ENCODE measurements at places on chromosomes 7 and 10. TPM values are rescaled to one million over a fixed set of nuclear protein-coding genes. Genes with fewer than 3 reads are reported as not detected.
A peak's percentile ranks its signal among the peaks of the same experiment; 100 is the strongest.

GRCh38 chr10:60394446-60394845 is 4.8 kb upstream of the ANK3 start:
- no peak for DNase-seq

- DNase-seq = peak; percentile 46
Observed at GRCh38 chr10:78337646-78338391, 304.2 kb downstream of the RPS24 start.

- DNase-seq = no peak
Observed at GRCh38 chr7:2175514-2175913, 57.2 kb downstream of the MAD1L1 start.

DNA sequence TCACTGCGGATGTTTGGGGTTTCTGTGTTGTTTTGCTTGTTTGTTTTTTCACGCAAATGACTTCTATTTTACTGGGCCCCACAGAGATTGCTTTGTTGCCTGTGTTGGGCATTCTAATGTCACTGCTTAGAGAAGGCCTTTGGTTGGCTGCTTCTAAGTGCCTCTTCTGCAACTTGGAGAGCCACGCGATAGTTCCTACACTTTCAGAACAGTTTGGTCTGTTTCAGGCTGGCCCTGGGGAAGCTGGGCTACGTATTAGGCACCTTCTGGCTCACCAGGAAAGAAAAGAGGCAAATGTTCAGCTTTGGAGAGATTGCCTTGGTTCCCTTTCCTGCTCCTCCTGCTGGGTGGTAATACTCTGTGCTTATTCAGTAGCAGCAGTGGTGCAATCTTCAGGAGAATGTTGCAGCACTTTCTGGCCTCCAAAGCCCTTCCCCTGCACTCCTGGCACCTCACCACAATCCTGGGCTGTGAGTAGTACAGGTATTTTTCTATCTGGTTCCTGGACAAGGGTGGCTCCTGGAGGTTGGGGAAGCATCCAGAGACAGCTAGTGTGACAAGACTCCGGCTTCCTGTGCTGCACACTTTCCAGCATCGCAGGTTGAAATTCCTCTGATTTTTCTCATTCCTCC is 1.2 kb downstream of the ANTXRL start:
- DNase-seq = no peak

DNA sequence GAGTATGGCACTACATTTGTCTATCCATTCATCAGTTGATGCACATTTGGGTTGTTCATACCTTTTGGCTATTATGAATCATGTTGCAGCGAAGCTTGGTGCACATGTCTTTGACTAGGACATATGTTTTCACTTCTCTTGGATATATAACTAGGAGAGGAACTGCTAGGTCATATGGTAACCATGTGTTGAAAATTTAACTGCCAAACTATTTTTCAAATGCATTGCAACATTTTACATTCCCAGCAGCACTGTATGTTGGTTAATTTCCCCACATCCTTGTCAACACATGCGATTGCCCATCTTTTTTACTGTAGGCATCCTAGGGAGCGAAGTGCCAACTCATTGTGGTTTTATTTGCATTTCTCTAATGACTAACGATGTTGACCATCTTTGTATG is 183.4 kb downstream of the PRKCQ start:
- no peak for DNase-seq

DNA sequence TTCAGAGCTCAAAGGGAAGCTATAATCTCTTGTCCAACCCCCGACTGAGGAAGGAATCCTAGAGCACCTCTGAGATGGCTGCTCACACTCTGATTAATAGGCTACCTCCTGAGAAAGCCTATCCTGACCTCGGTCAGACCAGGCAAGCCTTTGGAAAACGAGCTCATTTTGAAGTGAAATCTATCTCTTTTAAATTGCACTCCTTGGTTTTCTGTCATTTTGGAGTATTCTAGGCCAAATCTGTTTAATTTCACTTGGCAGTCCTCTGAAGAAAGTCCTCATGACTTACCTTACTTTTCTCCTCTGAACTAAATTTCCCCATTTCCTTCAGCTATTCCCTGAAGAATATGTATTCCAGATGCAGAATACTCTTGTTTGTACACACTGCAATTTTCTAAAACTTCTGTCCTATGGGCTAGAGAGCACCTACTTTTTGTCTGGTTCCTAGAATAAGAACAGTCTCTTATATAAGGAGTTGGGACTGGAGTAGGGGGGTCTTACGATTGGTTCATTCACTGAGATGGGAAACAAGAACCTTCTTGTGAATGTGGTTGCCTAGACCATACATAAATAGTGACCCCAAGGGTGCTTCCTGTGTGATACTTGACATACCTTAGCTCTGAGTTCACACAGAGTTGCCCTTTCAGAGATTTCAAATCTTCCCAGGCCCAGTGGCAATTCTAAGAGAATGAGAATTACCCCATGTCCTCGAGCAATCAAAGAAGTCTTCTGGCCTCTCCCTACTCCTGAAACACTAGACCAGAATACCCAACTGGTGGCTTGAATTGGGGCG is 31.9 kb upstream of the HPS1 start:
- DNase-seq = no peak

DNA sequence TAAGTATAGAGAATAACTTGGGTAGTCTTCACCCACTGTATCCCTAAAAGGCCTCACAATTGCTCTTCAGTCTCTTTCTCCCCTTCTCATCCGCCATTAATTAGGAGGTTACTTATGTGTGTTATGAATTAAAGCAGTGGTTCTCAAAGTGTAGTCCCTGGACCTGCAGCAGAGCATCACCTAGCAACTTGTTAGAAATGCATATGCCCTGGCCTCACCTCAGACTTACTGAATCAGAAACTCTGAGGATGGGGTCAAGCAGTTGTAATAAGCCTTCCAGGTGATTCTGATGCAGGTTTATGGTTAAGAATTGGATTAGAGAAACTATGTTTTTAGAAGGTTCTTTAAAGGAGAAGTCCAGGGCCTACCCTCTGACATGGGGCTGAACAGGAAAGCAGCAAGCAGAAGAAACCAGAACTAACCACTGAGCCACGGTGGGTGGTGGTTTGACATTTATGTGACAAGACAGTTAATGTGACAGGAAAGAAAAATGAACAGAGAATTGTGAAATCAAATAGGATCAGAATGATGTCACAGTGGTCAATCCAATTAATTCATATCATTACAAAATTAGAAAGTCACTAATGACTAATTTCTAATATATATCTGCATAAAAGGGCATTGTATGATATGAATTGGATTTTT is 37.6 kb downstream of the ENTPD1 start:
- DNase-seq = no peak

DNA sequence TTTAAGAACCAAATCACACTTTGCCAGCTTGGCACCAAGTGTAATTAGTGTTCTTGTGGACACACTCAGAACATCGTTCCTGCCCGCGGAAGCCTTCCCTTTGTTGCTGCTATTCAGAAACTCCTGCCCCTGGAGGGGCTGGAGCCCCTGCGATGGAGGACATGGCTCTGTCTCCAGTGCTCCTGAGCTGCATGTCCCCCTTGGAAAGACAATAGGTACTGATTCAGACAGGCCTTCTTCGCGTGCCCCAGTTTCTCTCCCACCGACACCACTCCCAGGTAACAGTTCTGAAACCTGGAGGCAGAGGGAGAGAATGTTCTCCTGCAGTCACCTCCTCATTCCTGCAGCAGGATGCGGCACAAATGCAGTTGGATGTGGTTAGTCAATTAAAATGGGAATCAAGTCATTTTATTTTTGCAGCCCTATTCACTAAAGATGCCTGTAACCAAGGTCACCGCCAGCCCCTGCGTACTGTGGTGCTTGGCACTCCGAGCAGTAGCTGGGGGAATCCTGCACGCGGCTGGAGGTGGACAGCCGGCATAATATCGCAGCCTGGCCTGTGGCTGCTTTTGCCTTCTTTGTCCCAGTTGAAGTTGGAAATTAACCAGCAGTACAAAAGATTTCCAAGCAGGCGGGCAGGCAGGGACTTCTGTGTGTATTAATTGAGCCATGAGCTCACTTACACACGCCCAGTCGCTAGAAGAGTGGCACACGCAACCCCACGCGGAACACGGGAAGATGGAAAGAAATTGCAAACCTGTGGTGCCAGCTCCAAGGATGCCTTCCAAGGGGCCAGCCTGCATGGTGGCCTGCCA is 205.7 kb downstream of the EBF3 start:
- peak; percentile 47 for DNase-seq

GRCh38 chr10:110791541-110792073 is 80.1 kb upstream of the PDCD4 start:
- DNase-seq = no peak

DNA sequence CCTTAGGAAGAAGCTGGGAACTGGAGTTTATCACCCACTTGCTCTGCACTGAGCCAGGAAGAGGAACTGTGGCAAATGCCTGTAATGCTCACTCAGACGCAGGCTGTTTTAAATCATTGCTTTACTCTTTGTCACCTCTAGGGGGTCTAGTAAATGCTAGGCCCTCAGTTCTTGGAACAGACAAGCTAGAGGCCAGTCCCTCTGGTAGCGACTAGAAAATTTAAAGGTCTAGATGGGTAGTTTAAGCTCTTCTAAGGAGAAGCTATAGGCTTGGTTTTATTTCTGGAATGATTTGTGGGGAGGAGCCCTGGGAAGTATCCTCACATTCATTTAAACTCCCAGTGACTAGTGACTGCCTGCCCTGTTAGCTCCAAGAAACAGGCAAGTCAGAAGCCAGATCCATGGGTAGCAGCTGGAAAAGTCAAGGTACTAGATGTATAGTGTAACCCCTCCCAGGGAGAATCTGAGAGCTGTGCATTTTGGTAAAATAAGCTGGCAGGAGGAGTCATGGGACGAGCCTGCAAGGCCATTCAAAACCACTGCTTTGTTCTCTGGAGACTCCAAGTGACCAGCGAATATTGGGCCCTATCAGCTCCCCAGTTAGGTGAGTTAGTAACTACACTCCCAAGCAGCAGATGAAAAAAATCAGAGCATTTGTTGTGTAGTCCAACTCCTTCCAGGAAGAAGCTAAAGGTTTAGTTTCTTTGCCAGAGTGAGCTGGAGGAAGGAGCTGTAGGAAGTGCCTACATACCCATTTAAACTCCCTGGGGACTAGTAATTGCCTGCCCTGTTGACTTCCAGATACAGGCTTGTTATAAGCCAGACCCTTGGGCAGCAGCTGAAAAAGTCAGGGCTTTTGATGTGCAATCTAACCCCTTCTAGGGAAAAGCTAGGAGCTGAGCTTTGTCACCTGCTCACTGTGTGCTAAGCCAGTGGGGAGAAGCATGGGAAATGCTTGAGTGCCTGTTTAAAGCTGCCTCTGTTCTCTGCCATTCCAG is 68.9 kb downstream of the DYNC1I1 start:
- DNase-seq = no peak

DNA sequence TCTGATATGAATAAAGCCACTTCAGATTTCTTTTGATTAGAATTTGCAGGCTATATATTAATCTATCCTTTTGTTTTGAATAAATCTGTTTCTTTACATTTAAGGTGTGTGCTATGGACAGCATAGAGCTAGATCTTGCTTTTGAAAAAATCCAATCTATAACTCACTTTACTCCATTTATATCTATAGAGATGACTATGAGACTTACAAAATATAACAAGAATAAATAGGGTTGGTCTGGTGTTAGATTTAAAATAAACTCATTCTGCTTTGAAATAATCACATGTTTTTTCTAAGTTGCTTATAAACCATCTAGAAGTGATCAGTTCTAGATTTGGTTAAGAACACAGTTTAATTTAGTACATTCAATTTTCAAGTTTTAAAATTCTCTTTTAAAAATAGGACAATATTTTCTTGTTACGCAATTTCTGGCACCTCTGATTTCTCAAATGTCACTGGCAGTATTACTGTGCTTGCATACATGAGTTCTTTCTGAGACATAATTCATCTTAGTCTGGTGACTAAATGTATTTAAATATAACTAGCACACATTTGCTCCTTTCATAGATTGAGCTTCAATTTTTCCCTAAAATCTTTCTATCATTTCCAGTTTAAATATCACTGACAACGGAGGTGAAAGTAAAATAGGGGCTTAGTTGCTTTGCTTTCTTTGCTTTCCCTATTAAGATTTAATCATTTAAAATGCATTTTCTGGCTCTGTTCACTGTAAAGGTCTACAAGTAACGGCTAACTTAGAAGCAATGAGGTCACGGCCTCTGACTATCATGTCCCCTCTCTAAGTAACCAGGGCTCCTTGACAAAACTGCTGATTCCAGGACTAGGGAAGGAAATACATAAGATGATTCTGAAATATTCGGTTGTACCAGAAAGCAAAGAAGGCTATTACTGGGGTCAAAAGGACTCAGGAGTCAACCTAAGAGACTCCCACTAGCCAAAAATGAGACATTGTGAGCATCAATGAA is 89.3 kb downstream of the ICA1 start:
- DNase-seq = no peak

DNA sequence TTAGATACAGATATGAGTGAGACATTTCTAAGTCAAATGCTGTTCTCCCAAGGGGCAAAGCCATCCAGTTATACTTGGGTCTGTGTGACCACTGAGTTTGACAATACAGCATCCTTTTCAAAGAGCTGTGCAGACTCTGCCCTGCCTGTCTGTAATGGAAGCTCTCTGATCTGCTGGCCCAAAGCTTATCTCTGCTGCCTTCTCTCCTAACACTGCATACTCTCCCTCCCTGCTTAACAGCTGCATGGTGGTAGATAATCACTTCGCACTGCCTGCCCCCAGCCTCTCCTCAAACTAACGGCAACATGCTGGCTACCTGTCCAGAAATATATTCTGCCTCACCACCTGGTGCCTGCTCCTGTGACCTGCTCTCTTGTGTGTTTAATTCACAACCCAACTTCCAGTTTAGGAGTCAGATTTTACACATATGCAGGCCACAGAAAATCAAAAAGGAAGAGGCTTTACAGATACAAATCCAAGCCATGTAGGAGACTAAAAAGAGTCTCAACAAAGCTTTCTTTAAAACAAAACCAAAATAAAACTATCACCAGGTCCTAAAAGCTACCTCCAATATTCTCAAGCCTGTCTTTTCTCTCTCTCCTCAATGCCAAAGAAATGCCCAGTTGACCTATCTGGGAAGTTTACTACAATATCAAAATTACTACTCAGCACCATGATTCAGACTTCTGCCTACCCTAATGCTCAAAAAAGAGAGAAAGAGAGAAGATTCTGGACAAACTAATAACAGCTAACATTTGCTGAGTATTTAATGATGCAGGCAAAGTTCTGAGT is 145.6 kb downstream of the RELN start:
- DNase-seq = no peak

GRCh38 chr7:85719981-85720953 is 533.4 kb upstream of the SEMA3D start:
- no peak for DNase-seq

DNA sequence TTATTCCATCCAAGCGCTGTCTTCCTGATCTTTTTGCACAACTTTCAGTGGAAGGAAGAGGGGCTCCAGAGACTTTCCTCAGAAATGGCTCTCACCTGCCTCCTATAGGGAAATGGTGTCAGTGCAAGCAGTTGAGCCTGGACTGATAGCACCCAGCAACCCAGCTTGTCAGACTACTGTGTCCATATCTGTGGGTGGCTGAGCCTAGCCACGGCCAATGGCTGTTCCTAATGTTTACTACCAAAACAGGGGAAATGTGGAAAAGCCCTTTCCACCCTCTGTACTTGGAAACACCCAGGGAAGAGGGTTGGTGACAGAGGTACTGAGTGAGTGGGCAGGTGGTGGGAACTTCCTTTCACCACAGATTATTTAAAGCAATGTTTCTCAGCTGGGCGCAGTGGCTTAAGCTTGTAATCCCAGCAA is 4.3 kb upstream of the YKT6 start:
- DNase-seq = no peak

- no peak for DNase-seq
Observed at GRCh38 chr7:69204943-69205342, 393.3 kb upstream of the AUTS2 start.

CALHM3 gene
- not detected for total RNA-seq

FGL2 gene
- 7.4 TPM for total RNA-seq

RELN gene
- total RNA-seq = 7.4 TPM

KLHL7 gene
- 21.6 TPM for total RNA-seq

WNT2 gene
- total RNA-seq = not detected

DDX21 gene
- total RNA-seq = 44.7 TPM

AP3M1 gene
- total RNA-seq = 19.6 TPM

ANXA8 gene
- 135 TPM for total RNA-seq

RBP3 gene
- total RNA-seq = not detected

ECHS1 gene
- total RNA-seq = 45.4 TPM
